ENCODE measurements at places on chromosomes 6 and 20. TPM values are rescaled to one million over a fixed set of nuclear protein-coding genes. Genes with fewer than 3 reads are reported as not detected.

GRCh38 chr6:30711758-30712380, 5.2 kb downstream of the MDC1 start:
- no peak for DNase-seq

- no peak for DNase-seq
Observed at GRCh38 chr6:74717591-74717990, 488.3 kb downstream of the COL12A1 start.

DNA sequence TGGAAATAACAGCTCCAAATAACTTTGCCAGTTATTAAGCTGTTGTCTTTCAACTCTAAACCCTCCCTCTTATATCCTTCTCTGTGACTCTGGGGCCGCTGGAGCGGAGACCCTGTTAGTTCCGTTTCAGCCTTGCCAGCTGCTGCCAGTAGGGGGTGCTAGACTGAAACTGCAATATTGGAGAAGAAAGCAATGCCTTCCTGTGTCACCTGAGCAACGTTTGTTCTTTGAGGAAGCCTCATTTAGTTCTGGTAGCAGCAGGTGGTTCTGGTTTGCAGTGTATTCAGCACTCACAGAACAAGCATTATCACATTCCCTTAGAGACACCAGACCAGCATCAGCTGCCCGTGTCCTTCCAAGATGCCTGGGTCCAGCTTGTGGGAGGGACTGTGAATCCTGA, 22.9 kb upstream of the JAG1 start:
- no peak for DNase-seq

- DNase-seq, result no peak
Observed at GRCh38 chr20:50434653-50435396, 75.4 kb upstream of the PTPN1 start.

GRCh38 chr6:44219053-44219814, 2.5 kb downstream of the MYMX start:
- no peak for DNase-seq

DNA sequence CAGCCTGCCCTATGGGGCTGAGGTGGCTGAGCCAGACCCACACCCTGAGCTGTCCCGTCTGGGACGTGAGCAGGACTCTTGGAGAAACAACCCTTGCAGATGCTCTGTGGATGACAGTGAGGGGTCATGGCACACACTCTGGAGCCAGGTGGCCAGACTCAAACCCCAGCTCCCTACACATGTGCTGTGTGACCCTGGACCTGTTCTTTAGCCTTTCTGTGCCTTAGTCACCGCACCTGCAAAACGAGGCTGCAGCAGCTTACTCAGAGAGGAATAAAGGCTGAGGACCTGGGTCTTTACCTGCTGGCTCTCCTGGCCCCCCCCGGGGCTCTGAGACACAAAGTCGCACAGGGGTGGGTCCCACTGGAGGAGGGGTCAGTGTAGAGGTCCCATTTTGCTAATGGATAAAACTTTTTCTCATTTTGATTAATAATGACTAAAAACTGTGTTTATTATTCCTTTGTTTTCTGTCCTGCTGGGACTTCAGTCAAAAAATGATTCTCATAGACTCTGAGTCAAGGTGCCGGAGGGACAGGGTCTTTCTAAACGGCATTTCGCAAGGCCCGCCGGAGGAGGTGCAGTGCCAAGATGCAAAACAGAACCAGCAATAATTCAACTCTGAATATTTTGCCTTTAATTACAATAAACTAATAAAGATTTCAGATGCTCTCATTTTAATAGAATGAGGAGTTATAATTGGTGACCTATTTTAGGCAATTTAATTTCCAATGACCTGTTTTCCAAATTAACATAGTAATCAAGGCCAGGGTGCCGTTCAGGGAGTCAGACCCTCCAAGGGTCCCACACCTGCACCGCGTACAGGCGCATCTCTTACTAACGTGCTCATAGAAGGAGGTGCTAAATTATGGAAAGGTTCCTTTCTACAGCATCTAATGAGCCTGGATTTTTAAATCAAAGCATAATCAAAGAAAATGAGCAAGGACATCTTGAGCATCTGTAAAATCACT, 62.4 kb downstream of the YTHDF1 start:
- no peak for DNase-seq

DNA sequence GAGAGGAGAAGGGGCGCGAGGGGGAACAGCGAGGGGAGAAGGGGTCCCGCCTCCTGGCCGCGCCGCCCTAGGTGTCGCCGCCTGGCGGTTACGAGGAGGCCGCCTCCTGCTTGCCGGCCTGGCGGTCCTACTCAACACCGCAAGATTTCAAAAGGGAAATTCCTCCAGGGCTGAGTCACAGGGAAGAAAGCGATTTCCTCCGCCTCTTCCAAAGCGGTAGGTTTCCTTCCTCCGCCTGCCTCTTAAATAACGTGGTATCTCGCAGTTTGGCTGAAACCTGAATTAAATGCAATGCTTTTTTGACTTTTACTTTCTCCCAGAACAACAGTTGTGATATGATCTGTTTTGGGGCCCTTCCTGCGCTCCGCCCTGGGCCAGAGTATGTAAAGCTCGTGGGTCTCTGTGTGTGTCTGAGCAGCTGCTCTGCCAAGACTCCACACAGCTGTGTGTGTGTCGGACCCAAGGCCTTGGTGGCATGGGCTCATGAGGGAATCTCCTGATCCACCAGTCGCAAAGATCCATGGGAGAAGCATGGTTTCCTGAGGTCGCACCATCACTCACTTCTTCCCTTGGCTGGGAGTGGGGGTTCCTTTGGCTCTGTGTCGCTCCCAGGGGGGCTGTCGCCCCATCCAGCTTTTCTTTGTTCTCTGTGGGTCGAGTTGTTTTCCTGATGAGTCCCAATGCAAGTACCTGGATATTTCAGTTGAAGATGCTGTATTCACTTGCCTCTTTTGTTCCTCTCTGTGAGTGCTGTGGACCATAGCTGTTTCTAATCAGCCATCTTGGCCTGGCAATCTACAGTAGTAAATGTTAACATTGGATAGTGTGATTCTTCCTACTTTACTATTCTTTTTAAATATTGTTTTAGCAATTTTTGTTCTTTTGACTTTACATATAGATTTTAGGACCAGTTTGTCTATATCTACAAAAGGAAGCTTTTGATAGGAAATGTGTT, 31.6 kb upstream of the NOTCH4 start:
- no peak for DNase-seq

Gene SYCP2L
- total RNA-seq, result not detected

Gene HMGN4
- total RNA-seq, result 67.2 TPM

Data from GM12878 (cell line).